ENCODE measurements at places on chromosomes 12 and 14.

DNA sequence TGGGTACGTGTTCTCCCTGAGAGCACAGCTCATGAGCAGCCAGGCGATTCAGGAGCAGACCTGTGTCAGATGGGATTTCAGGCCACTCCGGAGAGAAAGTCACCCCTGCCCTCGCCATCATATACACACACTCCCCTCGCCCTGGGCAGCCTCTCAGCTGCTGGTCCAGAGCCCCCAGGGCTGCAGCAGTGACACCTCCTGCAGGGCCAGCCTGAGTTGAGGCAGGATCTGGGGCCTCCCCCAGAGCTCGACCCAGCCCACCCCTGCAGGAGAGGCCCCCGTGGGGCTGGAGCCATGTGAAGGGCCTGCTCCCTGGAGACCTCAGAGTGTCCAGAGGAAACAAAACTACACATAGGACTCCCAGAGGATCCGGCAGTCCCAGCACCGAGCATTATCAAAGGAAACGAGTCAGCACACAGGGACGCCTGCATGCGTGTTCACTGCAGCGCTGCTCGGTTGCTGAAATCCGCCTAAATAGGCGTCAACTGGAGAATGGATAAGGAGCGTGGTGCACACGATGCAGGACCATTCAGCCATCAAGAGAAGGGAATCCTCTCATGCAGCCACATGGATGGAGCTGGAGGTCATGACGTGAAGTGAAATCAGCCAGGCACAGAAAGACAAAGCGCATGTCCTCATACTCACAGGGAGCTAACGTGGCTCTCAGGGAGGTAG lies 104.0 kb downstream of the TNFAIP2 start:
- DNase-seq, result no peak

GRCh38 chr12:53726946-53727309 lies 324 bp downstream of the CALCOCO1 start:
- DNase-seq, result no peak

DNA sequence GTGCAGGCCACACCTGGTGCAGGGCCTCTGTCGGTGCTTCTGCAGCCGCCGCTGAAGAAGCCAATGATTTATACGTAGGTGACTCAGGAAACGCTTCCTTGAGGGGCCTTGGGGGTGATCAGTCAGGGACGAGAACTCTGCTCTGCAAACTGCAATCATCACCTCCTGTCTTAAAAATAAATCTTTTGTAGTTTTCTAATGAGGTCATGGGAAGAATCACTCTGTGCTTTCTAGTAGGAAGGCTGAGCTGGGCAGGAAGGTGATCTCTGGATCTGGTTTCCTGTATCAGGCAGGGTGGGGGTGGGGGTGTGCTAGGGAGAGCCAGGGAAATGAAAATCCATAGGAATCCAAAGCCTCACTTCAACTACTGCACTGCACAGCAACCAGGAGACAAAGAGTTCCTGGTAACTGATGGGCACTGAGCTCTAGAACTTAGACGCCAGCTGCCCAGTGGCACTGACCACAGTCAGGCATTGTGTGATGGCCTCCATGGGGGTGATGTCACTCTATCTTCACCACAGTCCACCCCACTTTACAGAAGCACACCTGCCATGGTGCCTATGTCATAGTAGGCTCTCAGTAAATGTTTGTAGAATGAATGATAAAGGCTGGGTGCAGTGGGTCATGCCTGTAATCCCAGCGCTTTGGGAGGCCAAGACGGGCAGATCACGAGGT lies 292.4 kb upstream of the PWP1 start:
- DNase-seq, result no peak

DNA sequence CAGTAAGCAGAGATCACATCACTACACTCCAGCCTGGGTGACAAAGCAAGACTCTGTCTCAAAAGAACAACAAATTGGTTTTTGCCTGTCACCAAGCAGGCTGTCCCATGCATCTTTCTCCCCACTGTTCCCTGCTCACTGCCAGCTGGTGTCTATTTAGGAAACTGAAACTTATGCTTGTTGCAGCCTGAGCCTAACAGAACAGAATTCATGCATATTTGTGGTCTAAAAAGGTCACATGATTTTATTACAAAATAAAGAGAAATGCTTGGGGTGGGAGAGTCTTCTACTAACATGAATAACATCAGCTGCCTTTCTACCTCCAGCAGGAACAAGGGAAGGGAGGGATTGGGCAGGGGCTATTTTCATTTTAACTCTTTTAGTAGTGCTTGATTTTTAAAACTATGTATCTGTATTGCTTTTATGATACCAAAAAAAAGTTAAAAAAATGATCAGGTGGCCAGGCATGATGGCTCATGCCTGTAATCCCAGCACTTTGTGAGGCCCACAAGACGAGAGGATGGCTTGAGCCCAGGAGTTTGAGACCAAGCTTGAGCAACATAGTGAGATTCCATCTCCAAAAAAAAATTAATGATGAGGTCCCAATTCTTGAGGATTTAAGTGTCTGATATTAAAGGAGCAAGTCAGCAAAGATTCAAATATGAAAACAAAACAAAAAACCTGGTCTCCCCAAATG lies 923 bp downstream of the STAT2 start:
- DNase-seq, result no peak

GRCh38 chr12:95316798-95317197 lies 99.2 kb downstream of the VEZT start:
- no peak for DNase-seq

DNA sequence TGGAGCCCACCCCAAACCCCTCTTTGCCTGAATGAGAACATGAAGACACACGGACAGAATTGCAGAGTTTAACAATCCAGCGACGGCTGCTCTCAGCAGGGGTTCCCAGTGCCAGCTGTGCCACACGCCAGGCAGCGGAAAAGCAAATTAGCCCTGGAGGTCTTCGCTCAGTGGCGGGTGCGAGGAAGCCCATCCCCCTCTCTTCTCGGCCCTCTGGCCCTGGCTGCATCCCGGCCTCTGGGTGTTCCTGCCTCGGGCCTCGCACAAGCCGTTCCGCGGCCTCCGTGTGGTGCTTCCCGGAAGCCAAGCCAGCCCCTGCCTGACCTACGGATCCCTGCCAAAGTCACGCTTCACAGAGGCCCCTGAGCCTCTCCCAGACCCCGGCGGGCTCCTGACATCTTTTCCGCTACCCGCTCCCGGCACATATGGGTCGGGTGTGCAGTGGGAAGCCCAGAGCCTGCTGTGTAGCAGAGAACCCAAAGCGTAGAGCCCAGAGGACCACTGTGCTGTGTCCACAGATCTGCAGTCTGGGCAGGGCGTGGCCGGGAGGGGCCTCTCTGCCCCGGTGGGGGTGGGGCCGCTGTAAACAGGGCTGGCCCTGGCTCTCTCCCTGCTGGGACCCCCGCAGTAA lies 70.7 kb upstream of the GALNT9 start:
- peak; percentile 12 for DNase-seq

DNA sequence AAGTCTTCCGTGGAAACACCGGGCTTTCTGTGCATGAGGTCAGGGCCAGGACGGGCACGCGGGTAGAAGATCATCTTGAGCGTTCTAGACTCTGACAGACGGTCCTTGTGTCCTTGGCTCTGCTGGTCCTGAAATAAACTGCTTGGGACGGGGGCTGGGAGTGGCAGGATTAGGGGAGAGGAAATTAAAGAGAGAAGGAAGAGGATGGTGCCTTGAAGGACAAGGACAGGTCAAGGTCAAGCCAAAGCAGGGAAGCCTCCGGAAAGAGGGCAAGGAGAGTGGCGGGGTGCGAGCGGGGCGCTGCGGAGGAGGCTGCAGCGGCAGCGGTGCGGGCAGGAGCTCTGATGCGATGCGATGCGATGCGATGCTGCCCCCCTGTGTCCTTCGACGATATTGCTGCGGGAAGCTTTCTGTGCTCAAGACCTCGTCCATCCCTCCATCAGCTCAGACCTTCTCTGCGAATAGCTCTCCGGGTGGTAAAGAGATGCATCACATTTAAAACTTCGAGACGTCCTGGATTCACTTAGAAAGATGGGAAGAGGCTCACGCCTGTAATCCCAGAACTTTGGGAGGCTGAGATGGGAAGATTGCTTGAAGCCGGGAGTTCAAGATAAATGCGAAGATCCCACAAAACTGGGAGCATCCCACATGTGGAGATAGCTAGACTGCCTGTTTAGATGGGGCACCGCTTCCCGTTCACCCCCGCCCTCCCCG lies 110.1 kb upstream of the TMEM132D start:
- no peak for DNase-seq

- no peak for DNase-seq
Observed at GRCh38 chr12:16564675-16565074, 41.3 kb downstream of the LMO3 start.

DNA sequence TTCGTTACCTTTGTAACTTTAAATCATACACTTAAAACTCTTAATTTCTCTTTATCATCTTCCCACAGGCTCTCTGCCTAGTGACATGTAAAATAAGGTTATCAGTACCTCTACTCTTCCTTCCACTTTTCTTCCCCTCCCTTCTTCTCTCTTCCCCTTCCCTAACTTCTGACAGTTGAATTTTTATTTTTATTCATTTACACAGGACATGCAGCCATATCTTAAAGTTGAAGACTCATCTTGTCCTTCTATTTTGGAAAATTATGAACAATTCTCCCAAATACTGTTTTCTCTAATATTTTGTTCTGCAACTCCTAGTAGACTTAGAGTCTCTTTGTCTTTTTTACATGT lies 263.9 kb downstream of the FBXL14 start:
- no peak for DNase-seq

GRCh38 chr14:22926316-22926715 lies 2.9 kb downstream of the PRMT5 start:
- no peak for DNase-seq

GRCh38 chr12:11771895-11772502 lies 122.5 kb downstream of the ETV6 start:
- DNase-seq, result no peak

GRCh38 chr12:46743456-46743855 lies 82.3 kb downstream of the SLC38A4 start:
- DNase-seq, result no peak

- no peak for DNase-seq
Observed at GRCh38 chr12:47024463-47024862, 55.0 kb upstream of the PCED1B start.

DNA sequence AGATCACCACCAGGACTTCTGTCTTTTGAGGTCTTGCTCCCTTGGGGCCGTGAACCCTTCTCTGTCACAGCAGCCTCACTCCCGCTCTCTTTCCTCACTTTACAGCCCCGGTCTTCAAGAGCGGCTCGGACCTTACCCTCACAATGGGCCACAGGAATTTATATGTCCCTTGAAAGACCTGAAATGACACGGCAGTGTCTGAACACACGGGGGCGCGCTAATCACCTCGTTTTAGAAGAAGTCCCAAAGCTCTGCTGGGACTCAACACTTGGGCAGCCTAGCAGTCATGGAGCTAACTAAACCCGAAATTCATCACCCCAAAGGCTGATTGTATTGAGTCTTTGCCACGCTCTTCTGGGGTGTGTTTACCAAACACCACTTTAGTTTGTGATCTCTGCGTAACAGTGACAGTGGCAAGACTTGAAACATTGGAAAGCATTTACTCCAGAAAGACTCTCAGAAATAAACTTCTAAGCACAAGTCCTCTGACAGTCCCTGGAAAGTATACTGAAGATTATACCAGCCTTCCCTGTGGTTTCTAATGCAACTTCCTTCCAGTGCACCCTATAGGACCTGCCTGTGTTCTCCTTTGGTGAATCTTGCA lies 29.0 kb downstream of the SERPINA11 start:
- DNase-seq, result peak; percentile 16

- no peak for DNase-seq
Observed at GRCh38 chr12:45852508-45852907, 123.0 kb downstream of the ARID2 start.

GRCh38 chr12:52675301-52675701 lies 4.9 kb downstream of the KRT1 start:
- no peak for DNase-seq

- DNase-seq, result no peak
Observed at GRCh38 chr14:39755269-39755878, 323.1 kb upstream of the FBXO33 start.

DNA sequence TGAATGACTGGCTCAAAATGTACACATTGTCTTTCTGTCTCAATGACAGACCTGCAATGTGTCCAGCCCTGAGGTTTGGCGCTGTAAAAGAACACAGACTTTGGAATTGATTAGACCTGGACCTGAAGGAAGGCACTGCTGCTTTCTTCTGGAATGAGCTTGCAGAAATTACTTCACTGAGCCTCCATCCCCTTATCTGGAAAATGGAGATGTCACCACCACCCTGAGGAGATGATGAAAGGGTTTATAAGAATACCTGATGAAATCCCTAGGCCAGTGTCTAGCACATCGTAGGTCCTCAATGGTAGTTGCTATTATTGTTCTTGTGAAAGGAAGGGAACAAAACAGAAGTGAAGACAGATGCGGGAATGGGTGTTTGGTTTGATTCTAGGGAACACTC lies 9.7 kb upstream of the WSB2 start:
- DNase-seq, result no peak

GRCh38 chr12:99704036-99704435 lies 56.5 kb downstream of the GARIN6 start:
- no peak for DNase-seq

DNA sequence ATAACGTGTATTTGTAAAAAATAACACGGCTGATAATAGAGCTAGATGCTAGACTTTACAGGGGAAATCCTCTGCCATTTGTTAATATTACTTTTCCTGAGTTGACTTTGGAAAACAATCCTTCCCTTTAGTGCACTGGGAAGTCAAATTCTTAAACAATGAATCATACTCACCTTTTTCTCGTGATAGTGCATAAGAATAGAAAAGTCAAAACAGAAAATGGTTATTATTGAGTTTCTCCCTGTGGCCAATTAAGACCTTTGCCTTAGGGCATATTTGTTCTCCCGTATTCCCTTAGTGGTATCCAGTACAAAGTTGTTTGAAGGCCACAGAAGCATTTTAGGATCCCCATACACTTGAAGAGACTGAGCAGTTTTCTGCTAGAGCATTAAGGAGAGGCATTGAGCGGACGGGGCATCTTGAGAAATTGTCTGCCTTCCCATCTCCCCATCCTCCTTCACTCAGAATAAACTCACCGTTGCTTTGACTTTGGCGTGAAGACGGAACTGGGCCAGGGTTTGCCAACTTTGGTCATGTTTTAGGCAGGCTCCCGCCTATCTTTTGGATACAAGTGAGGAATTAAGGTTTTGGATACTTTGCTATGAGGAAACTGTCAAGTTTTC lies 171.3 kb downstream of the TMTC2 start:
- DNase-seq, result no peak

- DNase-seq, result no peak
Observed at GRCh38 chr14:72521968-72522741, 371.7 kb downstream of the DPF3 start.
